Renal cortex interstitium (tissue), 15 donors: ENCODE measurements at places on chromosomes 12 and 14. TPM values are rescaled to one million over a fixed set of nuclear protein-coding genes. Genes with fewer than 3 reads are reported as not detected.

The EPYC gene
- polyA plus RNA-seq: not detected

The AMHR2 gene
- 0.26 TPM for polyA plus RNA-seq

GRCh38 chr14:54806616-54807015, 96.0 kb downstream of the GCH1 start:
- no peak for DNase-seq

- no peak for DNase-seq
These were observed 75.5 kb upstream of the GTF2A1 start for GRCh38 chr14:81295958-81296923.

- no peak for DNase-seq
These were observed 31.5 kb upstream of the FGF6 start for GRCh38 chr12:4477129-4477528.

GRCh38 chr14:59044707-59045106, 143.8 kb upstream of the DAAM1 start:
- no peak for DNase-seq
